ENCODE measurements at places on chromosomes 2 and 18.

DNA sequence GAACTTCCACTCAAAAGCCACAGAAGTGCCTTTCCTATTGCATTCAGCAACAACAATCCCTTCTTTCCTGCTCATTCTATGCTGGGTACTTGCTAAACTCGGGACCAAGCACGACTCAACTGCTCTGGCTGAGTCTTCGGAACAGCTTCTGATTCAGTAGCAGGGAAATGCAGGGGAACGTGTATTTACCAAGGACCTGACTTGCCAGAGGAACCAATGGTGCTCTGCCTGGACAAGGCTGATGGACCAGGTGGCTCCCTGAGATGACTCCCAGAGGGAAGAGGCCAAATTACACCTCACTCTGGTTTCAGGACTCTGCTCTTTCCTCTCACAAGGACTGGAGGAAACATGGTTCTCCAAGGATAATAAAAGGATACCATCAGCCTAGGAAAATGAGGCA lies 12.2 kb downstream of the CXCR2 start:
- no peak for DNase-seq

GRCh38 chr18:28171837-28172236 lies 5.1 kb downstream of the CDH2 start:
- DNase-seq: no peak

- DNase-seq: no peak
These were observed 117.7 kb downstream of the FHOD3 start for GRCh38 chr18:36415171-36415570.

GRCh38 chr2:152782171-152782570 lies 63.8 kb downstream of the ARL6IP6 start:
- no peak for DNase-seq

DNA sequence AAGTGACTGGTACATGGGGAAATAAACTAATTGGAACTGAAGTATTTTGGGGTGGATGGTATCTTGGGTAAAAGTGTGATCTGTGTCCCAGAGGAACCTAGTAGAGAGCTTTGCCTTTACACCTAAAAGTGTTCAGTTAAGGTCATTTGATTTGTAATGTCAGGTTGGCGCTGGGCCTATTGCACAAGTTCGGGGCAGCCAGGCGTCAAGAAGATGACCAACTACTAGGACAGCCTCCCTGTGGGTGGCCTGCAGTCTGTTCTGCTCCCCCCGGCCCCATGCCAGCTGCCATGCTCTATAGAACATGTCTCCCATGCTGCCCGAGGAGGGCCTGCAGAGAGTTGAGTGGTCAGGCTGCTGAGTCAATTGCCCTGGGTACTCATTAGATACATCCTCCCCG lies 10.1 kb downstream of the RRM2 start:
- DNase-seq: no peak

DNA sequence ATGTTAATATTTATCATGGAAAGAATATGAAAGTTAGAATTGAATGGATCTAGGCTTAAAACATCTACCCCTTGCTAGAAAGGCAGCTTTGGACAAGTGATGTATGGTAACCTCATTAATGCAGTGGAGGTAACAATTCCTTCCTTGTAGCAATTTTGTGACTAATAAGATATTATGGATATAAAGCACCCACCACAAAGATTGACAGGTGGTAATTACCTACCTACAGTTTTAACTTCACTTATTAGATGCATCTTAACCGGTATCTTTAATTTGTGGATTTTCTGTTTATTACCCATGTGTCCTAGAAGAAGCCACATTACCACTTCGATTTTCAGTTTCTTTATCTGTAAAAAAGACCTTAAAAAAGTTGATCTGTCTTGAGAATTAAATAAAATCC lies 367.0 kb downstream of the DSC3 start:
- no peak for DNase-seq

DNA sequence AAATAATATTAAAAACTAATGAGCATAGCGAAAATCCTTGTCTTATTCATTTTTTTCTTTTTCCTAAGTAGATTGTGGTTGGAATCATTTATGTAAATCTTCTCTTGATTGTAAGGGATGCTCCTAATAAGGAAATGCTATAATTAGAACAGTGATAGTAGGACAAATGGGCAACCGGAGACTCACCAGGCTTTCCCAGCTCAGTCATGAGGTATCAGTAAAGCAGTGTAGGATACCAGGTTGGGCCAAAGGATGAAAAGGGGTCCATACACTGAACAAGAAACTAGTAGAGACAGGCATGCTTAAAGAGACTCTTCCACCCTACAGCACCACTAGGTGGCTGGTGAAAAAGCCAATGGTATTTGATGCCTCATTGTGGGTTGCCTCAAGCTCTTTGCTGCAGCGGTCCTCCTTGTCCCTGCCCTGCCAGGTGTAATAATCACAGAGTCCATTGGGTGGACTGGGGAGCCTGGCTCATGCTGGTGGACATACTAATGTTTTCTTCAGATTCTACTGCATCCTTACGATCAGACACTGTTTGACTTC lies 71.4 kb upstream of the FAM98A start:
- no peak for DNase-seq

DNA sequence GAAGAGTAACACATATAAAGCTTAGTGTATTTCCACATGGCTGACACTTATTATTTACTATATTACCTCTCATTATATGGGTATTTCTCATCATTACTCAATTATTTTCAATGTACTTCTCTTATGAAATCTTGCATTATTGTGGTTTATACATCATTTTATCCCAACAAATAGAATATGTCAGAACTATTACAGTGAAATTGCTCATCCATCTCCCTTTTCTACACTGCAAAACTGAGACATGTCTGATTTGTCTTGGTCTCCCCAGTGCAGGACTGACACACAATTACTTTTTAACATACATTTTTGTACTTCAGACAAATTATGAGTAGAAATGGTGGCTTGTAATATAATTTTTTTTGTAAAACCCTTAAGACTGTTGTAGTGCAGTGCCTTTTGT lies 600.9 kb downstream of the PLCL1 start:
- DNase-seq: no peak

- no peak for DNase-seq
These were observed 115.7 kb downstream of the MYCN start for GRCh38 chr2:16055848-16056580.

DNA sequence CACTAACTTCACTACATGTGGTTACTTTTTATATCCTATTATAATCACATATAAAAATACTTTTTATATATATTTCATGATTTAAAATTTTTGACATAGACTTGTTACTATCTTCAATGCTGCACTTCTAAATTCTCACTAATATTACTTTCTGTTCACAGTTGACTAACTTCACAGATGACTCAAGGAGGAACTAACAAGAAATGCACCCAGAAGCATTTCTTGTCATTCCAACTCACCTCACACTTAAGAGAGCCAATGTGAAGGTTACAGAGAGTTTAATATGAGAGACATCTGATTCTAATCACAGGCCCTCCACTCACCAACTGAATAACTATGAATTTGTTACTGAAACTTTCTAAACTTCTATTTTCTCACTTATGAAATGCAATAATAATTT lies 399.8 kb upstream of the SLC8A1 start:
- no peak for DNase-seq

GRCh38 chr2:220775856-220776488 lies 796.1 kb downstream of the EPHA4 start:
- no peak for DNase-seq

GRCh38 chr2:172480301-172481218 lies 53.2 kb downstream of the ITGA6 start:
- no peak for DNase-seq

GRCh38 chr2:36032046-36032445 lies 323.5 kb upstream of the CRIM1 start:
- no peak for DNase-seq

DNA sequence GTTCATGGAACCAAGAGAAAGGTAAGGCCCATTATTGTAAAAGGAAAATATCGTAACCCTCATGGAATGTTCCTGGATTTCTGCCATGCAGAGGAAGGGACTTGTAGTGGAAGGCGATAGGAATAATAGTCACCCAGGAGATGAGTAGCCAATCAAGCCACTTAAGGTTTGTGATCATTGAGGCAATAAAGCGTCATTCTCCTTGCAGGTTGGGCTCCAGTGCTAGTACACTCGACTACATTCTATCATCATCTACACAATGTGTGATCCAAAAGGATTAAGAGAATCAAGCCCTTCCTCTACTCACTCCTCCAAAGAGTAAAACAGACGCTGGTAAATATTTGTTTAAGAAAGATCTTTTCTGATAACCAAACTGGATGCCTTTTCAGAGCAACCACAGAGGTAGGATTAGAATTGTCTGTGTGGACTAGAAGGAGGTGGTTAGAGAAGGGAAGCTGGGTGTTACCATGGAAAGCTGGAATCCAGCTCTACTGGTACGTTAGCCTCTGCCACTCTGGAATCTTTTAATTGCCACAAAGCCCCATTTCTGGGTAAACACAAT lies 245.7 kb downstream of the IKZF2 start:
- DNase-seq: no peak

DNA sequence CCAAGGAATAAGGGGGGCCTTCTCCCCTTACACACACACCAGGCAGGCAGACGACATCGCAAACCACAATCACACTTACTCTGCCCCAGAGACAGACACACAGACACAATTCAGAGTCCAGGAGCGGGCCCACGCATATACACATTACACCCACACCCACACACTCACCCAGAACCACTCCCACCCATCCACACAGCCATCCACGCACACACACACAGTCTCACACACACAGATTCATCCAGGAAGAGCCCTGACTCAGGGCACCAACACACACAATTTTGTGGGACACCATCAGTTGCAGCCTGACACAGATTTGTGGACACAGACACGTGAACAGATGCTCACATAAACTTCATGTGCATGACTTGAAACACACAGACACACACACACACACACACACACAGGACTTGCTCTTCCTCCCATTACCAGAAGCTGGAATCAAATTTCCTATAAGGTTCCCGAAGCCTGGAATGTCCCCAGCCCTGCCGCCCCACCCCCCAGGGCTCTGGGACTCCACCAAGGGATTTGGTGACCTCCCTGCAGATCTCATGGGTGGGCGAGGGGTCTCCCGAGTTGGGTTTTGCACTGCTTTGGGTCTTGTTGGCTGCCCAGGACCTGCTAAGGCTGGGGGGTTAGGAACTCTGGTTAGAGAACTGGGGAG lies 23.5 kb downstream of the TNS1 start:
- DNase-seq: no peak

DNA sequence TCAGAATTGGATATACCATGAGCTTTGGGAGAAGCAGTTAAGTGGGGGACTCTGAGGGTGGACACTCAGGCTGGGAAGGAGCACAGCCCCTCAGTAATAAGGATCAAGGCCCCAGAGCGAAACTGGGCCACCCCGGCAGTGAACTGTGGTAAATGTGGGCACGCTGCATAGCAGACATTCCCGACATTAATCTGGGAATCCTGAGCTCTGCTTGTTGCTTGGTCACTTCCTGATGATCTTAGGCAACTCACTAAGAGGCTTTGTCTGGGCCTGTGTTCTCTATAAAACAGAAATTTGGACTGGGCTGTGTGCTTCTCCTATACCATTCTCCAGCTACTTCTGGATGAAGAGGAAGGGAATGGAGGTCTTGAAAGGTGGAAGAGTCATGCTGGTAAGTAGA lies 4.8 kb downstream of the TGFBRAP1 start:
- no peak for DNase-seq
